ENCODE measurements at places on chromosomes 11 and 22. TPM values are rescaled to one million over a fixed set of nuclear protein-coding genes. Genes with fewer than 3 reads are reported as not detected.

PAX6 gene
- 0.26 TPM for total RNA-seq

TNNI2 gene
- total RNA-seq = not detected

GP1BB gene
- 2.1 TPM for total RNA-seq

PANX2 gene
- 0.79 TPM for total RNA-seq

SYT13 gene
- not detected for total RNA-seq

TRIM51 gene
- total RNA-seq = not detected

KRTAP5-1 gene
- not detected for total RNA-seq

OR51B5 gene
- 0.40 TPM for total RNA-seq

TMEM86A gene
- 0.12 TPM for total RNA-seq

Measured in aortic smooth muscle cell (primary cell).